Fibroblast of lung (primary cell): ENCODE measurements at places on chromosomes 4 and X. TPM values are rescaled to one million over a fixed set of nuclear protein-coding genes. Genes with fewer than 3 reads are reported as not detected.

MAGEB16 gene
- not detected in 2 replicates for total RNA-seq

UCP1 gene
- not detected in 2 replicates for total RNA-seq

BANK1 gene
- 0.26 and 0.83 TPM in 2 replicates for total RNA-seq

RASL11B gene
- total RNA-seq, result 0.26 and 2.1 TPM in 2 replicates

TGIF2LX gene
- total RNA-seq, result not detected in 2 replicates

FAM184B gene
- total RNA-seq, result under 0.01 TPM in 1 of 2 replicates, not detected in the other

MAGIX gene
- 1.0 and 1.7 TPM in 2 replicates for total RNA-seq

AMTN gene
- total RNA-seq, result not detected in 2 replicates

FBXO8 gene
- 37.5 and 46.1 TPM in 2 replicates for total RNA-seq

GUCY1A1 gene
- total RNA-seq, result 10.7 and 23.4 TPM in 2 replicates

RRH gene
- total RNA-seq, result under 0.01 TPM in 2 replicates
